ENCODE measurements at places on chromosomes 2 and 18.

DNA sequence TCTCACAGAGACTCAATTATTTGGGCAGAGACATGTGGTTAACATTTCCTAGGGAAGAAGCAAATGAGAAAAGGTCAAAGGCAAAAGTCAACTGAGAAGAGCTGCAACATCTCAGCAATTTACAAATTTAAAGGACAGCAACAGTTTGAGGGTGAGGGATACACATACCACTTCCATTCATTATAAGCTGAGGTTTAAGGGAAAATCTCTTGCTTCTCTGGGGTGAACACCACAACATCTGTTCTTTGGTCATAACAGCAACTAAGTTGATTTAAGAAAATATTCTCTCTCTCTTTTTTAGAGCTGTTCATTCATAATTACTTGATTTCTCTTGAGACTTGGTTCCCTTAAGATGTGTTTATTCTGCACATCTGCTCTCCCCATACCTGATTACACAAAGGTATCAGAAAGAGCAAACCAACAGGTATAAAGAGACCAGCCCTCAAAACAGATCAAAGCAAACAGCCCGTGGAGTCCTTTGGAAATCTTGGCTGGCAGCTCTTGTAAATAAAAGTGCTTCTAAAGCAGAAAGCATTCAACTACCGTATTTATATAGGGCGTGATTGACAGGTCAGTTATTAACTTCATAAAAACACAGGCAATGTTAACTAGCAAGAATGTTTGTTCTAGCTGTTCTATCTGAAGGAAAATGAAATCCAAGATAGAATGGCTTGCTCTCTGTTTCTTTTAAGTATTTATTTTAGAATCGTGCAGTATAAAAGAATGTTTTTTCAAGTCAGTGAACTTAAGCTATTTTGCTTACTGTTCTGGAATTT is 132.8 kb downstream of the THADA start:
- peaks cover 68% of the 10 kb centered on the region for H3K4me1 ChIP-seq
- H3K27me3 ChIP-seq: no peaks in the 10 kb centered on the region
- DNase-seq: no peak
- no peak overlapping the region for H3K27ac ChIP-seq
- no peak overlapping the region for H3K4me3 ChIP-seq
- no peaks in the 10 kb centered on the region for H3K36me3 ChIP-seq

DNA sequence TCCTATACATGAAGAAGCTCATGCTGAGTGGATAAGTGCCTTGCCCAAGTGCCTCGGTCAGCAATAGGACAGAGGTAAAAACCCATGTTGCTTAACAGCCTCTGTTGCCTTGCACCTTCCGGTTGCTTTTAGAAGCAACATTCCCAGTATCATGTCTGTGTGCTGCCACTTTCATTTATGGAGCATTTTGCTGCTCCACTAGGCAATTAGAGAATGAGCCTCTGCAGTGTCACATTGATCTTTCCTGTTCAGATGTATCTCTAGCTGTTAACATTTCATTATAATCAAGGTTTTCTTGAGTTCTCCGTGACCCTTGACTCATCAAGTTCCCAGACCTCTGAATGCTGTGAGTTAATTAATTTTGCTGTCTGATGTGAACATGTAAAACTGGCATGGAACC is 134.5 kb upstream of the EPB41L3 start:
- no peak overlapping the region for H3K27ac ChIP-seq
- H3K27me3 ChIP-seq: no peaks in the 10 kb centered on the region
- H3K4me3 ChIP-seq: no peak overlapping the region
- no peaks in the 10 kb centered on the region for H3K36me3 ChIP-seq

DNA sequence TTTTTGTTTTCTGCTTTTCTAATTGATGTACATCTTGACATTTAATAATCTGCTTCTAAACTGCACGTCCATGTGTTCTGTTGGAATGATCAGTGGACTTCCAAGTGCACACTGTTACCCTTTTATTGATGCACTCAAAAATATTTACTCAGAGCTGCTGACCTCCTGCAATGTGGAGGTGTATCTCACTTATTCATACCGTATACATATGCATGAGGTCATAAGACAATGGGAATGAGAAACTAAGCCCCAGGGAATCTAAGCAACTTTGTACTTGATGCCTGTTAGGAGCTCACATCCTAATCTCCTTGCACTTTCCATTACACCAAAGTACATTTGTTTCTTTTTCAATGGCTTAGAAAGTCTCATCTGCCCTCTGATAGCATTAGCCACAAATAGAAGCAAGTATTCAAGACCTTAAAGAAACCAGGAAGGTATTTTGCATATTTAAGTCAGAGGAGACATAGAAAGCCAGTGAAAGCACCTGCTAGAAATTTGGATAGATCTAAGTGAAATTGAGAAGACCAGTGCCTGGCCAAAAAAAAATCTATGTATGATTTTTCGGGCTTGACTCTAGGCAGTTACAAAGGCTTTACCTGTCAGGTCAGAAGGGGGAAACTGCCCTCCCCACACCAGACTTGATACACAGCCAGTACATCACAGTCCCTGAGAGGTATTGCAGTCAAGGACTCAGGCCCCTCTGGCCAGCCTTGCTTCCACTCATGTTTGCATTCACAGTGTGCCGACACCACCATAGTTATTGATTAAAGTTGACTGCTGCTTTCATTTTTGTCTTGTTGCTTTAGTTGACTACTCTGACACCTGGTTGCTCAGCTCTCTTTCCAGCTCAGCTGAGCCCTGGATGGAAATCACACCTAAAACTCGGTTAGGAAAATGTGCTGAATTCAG is 391.7 kb upstream of the CYRIA start:
- H3K4me3 ChIP-seq: no peak overlapping the region
- H3K36me3 ChIP-seq: no peaks in the 10 kb centered on the region
- H3K27me3 ChIP-seq: no peaks in the 10 kb centered on the region
- no peaks in the 10 kb centered on the region for H3K4me1 ChIP-seq
- no peak for DNase-seq
- H3K27ac ChIP-seq: no peak overlapping the region

DNA sequence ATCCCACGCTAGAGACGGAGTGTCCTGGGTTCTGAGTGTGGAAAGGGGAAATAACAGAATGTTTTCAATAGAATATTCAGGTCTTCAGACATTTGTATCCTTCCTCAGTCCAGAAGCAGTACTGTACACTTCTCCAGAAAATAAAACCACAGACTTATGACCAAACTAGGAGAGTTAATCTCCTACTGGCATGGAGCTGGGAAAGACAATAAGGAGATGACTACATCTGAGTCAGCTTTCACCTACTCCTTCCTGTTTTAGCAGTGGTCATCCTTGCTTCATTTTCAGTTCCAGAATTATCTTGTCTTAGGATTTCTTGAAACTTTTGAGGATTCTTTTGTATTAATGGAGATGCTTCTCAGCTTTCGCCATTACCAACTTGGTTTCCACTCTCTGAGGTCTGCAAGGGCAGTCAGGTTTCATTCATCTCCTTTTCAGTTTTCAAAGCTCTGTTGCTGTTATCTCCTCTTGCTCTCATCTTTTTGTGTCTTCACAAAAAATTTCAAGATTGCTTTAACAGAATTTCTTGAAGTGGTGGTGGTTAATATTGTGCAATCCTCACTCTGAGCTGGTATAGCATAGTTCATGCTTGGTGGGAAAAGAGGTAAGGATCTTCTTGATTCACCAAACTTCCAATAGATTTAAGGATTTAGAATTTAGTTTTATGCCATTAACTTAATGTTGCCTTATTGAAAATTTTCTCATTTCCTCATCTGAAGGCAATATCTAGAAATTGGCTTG is 23.7 kb upstream of the NR4A2 start:
- no peaks in the 10 kb centered on the region for H3K4me1 ChIP-seq
- no peak overlapping the region for H3K27ac ChIP-seq

DNA sequence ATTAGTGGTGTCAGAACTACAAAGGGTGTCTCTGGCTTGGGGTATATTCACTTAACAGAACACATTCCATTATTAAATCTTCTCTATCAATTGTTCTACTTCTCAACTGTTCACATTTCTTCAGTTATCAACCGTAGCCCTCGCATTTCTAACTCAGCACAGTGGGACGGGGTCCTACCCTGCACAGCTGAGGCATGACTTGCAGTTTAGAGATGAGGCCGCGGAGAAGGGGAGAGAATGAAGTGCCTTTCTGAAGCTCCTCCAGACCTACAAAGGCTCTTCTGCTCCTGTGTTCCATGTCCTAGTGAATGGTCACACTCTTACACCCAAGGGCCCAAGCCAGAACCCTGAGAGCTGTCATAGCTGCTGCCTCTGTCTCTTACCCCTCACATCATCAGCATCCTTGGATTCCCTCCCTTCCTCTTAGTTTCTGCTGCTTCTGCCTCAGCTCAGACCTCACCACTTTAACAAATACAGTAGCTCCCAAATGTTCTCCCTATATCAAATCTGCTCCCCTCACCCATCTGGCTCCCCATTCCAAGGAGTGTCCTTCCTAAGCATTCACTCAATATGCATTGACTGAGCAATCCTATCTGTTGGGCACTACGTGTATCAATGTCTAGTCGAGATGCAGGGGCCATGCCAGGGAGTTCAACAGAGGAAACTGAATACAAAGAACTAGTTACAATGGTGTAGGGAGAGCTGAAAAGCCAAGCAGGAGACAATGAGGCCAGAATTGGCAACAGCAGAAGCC is 34.3 kb upstream of the MRPL19 start:
- H3K27me3 ChIP-seq: no peaks in the 10 kb centered on the region
- DNase-seq: no peak
- no peaks in the 10 kb centered on the region for H3K36me3 ChIP-seq
- H3K4me3 ChIP-seq: no peak overlapping the region

- no peaks in the 10 kb centered on the region for H3K4me1 ChIP-seq
- no peaks in the 10 kb centered on the region for H3K36me3 ChIP-seq
- no peak overlapping the region for H3K4me3 ChIP-seq
- H3K27me3 ChIP-seq: no peaks in the 10 kb centered on the region
- H3K27ac ChIP-seq: no peak overlapping the region
- no peak for DNase-seq
These were observed 644.4 kb downstream of the ZEB2 start for GRCh38 chr2:143875295-143876233.

DNA sequence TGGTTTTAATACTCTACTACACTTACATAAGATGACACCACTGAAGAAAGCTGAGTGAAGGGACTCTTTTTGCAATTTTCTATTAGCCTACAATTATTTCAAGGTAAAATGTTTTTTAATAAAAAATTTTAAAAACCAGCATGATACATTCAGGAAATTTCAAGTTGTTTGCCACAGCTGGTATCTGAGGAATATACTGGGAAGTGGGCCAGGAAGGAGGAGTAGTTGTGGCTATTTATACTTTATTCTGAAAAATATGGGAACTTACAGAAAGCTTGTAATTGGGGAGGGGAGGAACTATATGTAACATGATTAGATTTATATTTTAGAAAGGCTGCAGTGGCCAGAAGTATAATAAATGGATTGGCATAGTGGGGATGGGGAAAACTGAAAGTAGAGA is 40.8 kb downstream of the WDR35 start:
- H3K27me3 ChIP-seq: no peaks in the 10 kb centered on the region
- H3K4me3 ChIP-seq: no peak overlapping the region
- no peaks in the 10 kb centered on the region for H3K4me1 ChIP-seq

GRCh38 chr2:180553094-180553715 is 427.2 kb upstream of the UBE2E3 start:
- no peak overlapping the region for H3K4me3 ChIP-seq
- no peaks in the 10 kb centered on the region for H3K4me1 ChIP-seq
- no peaks in the 10 kb centered on the region for H3K36me3 ChIP-seq
- DNase-seq: no peak
- H3K27me3 ChIP-seq: no peaks in the 10 kb centered on the region
- no peak overlapping the region for H3K27ac ChIP-seq

GRCh38 chr2:30932870-30933269 is 125.6 kb upstream of the CAPN13 start:
- no peaks in the 10 kb centered on the region for H3K27me3 ChIP-seq
- no peaks in the 10 kb centered on the region for H3K36me3 ChIP-seq
- no peaks in the 10 kb centered on the region for H3K4me1 ChIP-seq

GRCh38 chr2:3277050-3277747 is 100.4 kb downstream of the EIPR1 start:
- peaks cover 5% of the 10 kb centered on the region for H3K4me1 ChIP-seq
- H3K27ac ChIP-seq: no peak overlapping the region
- DNase-seq: peak; percentile 4
- H3K27me3 ChIP-seq: no peaks in the 10 kb centered on the region
- H3K36me3 ChIP-seq: no peaks in the 10 kb centered on the region

DNA sequence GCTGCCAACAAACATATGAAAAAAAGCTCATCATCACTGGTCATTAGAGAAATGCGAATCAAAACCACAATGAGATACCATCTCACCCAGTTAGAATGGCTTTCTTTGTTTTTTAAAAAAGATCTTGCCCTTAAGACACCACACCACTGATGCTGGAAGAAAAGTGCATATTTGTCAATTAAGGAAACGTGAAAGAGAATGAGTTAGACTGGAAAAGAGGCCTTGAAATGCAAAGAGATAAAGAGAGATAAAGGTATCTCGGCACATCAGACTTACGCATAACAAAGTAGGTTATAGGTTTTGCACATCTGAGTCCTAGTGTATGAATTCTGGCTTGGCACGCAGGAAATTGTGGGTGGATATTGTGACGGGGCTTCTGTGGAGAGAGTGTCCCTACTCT is 149.5 kb downstream of the MTX2 start:
- no peak overlapping the region for H3K27ac ChIP-seq
- H3K4me1 ChIP-seq: no peaks in the 10 kb centered on the region
- H3K36me3 ChIP-seq: no peaks in the 10 kb centered on the region
- H3K4me3 ChIP-seq: no peak overlapping the region

GRCh38 chr2:225598426-225598825 is 198.9 kb downstream of the NYAP2 start:
- H3K4me3 ChIP-seq: no peak overlapping the region
- no peaks in the 10 kb centered on the region for H3K27me3 ChIP-seq
- no peak for DNase-seq
- H3K4me1 ChIP-seq: no peaks in the 10 kb centered on the region
- H3K36me3 ChIP-seq: no peaks in the 10 kb centered on the region

GRCh38 chr18:3498698-3499471 is 48.9 kb downstream of the TGIF1 start:
- peaks cover 27% of the 10 kb centered on the region for H3K4me1 ChIP-seq

DNA sequence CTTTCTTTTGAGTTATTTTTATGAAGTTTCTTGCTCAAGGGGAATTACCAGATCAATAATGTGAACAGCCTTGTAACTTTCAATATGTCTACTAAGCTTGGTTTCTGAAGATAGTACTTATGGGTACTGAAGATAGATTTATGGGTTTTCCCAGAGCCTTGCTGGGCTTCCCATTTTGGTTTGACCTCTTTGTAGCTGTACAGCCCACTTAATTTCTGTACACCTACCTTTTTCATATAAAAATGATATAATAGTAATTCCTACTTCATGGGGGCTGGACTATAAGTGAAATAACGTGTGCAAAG is 22.2 kb downstream of the IL1R2 start:
- no peak overlapping the region for H3K27ac ChIP-seq
- no peak overlapping the region for H3K4me3 ChIP-seq
- H3K27me3 ChIP-seq: no peaks in the 10 kb centered on the region
- H3K36me3 ChIP-seq: no peaks in the 10 kb centered on the region
- no peak for DNase-seq
- no peaks in the 10 kb centered on the region for H3K4me1 ChIP-seq

GRCh38 chr2:188404341-188405004 is 112.8 kb downstream of the GULP1 start:
- H3K27ac ChIP-seq: no peak overlapping the region
- H3K27me3 ChIP-seq: no peaks in the 10 kb centered on the region
- no peaks in the 10 kb centered on the region for H3K4me1 ChIP-seq
- H3K36me3 ChIP-seq: no peaks in the 10 kb centered on the region
